Thoracic aorta (tissue), 2 donors: ENCODE measurements at places on chromosomes 7 and 10. TPM values are rescaled to one million over a fixed set of nuclear protein-coding genes. Genes with fewer than 3 reads are reported as not detected.

- H3K27ac ChIP-seq = peak overlapping the region; percentile 45
- DNase-seq = no peak
- no peaks in the 10 kb centered on the region for H3K27me3 ChIP-seq
- no peak overlapping the region for H3K4me3 ChIP-seq
Measured at GRCh38 chr10:86753051-86753450, 3.4 kb upstream of the BMPR1A start.

DNA sequence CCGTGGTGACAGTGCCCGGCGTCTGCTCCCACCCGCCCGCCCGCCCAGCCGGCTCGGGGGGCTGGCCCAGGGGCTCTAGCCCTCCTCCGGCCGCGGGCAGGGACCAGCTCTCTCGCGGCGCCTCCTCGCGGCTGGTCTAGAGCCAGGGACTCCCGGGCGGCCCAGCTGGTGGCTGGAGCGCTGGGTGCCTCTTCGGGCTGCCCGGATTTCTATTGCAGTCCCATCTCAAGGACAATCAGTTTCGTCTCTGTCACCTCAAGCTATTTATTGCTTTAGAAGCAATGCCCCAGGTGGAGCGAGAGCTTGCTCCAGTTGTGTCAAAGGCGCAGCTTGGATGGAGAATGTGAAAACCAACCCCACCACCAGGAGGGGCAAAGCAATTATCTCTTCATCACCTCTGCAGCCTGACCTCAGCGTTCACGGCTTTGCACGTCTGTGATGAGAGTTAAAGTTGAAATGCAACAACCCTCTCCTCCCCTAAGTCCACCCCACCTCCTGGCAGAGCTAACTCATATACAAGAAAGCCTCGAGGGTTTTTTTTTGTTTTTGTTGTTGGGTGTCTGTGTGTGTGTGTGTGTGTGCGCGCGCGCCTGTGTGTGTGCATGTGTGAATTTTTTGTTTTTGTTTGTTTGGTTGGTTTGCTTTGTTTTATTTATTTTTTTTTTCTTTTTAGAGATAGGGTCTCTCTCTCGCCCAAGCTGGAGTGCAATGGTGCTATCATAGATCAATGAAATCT lies at the start of gene ITGA8:
ITGA8 (minus strand) TSS at position 24 of the 736 bp plus-strand sequence. CDS start 151 bp downstream, outside the sequence.
- peaks cover 13% of the 10 kb centered on the region for H3K4me1 ChIP-seq
- DNase-seq = no peak
- H3K36me3 ChIP-seq = peaks cover 4% of the 10 kb centered on the region

DNA sequence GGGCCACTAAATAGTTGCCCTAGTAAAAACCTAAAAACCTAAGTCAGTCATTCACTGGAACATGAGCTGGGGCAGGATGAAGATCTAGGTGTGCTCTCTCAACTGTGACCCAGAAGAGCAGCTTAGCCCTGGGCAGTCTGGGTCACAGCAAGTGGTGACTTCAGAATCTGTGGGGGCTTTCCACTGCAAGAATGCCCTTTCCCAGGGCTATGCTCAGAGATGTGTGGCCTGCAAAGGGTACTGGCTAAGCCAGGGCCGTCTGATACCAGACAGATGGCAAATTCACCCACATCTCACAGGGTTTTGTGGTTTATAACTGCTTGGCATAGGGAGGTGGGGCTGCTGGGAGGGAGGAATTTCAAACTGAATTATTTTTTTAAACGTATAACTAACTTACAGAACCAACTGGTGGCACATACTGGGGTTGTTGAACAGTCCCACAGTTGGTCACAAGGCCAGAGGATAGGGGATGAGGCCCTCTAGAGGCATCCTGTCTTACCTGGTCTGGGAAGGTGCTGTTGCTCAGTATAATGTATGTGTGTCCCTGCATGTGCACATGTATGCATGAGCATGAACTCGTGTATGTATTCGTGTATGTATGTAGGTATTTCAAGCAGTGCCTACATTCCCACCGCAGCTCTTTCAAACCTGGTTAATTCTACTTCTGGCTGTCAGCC lies 63.2 kb downstream of the PRPF18 start:
- H3K27ac ChIP-seq = no peak overlapping the region
- peaks cover 43% of the 10 kb centered on the region for H3K36me3 ChIP-seq
- no peak for DNase-seq
- no peaks in the 10 kb centered on the region for H3K27me3 ChIP-seq
- H3K4me1 ChIP-seq = no peaks in the 10 kb centered on the region
- H3K4me3 ChIP-seq = no peak overlapping the region

DNA sequence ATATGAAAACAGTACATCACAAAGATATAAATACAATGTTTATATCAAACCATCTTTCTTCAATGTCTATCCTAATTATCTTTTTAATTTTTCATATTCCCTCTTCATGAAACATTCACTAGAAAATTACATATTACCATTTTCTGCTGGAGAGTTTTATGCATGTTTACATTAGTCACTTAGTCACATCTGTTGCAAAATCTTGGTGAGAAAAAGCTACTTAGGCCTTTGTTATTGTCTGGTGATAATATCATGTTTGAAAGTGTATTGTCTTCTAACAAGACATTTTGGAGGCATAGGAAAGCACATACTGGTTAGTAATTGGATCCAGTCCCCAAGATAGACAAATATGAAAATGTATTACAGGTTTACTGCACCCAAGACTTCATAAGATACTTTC lies 163.6 kb downstream of the GNAI1 start:
- no peaks in the 10 kb centered on the region for H3K4me1 ChIP-seq
- H3K4me3 ChIP-seq = no peak overlapping the region
- no peaks in the 10 kb centered on the region for H3K27me3 ChIP-seq
- no peaks in the 10 kb centered on the region for H3K36me3 ChIP-seq
- no peak overlapping the region for H3K27ac ChIP-seq

GRCh38 chr7:12596225-12596790 lies 25.8 kb downstream of the SCIN start:
- H3K27ac ChIP-seq = no peak overlapping the region
- no peak for DNase-seq

GRCh38 chr10:6986927-6987326 lies 406.9 kb upstream of the PRKCQ start:
- no peak overlapping the region for H3K4me3 ChIP-seq
- H3K27ac ChIP-seq = no peak overlapping the region
- no peaks in the 10 kb centered on the region for H3K27me3 ChIP-seq
- no peaks in the 10 kb centered on the region for H3K36me3 ChIP-seq

DNA sequence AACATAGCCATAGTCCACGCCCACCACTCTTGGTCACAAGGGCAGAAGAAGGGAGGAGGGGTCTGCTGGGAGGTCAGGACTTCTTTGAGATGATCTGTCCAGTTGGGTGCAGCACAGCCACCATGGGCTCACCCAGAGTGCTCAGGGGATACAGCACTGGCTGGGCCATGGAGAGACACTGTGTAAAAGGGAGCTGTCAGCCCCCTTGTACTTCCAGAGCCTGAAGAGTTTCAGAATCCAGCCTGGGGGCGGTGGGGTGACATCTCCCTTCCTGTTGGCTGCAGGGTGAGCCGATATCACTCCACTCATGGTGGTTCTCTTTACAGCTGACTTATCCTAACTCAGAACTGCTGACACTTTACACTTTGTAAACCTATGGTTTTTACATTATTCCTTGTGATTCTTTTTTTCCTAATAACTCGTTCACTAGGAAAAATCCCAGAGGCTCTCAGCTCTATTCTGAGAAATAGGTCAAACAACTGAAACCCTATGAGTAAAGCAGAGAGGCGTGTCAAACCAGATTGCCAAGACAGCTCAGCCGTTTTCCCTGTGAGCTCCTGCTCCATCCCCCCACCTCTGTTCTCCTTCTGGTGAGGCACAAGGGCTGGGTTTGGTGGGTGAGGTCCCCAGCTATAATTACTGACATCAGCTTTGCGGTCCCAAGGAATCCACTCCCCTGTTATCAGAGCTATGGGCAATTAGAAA lies 3.2 kb upstream of the MRPS24 start:
- H3K27ac ChIP-seq = peak overlapping the region; percentile 58
- H3K4me3 ChIP-seq = no peak overlapping the region
- H3K27me3 ChIP-seq = no peaks in the 10 kb centered on the region
- peaks cover 20% of the 10 kb centered on the region for H3K36me3 ChIP-seq

MMP21 gene
- total RNA-seq = not detected

OR2A1 gene
- total RNA-seq = not detected

PTTG1IP2 gene
- not detected for total RNA-seq
